ENCODE measurements at places on chromosomes 6 and 20.

- no peak for DNase-seq
Observed at GRCh38 chr6:16518265-16518664, 243.0 kb downstream of the ATXN1 start.

GRCh38 chr20:58810116-58810878, 40.4 kb downstream of the GNAS-AS1 start:
- DNase-seq, result no peak

DNA sequence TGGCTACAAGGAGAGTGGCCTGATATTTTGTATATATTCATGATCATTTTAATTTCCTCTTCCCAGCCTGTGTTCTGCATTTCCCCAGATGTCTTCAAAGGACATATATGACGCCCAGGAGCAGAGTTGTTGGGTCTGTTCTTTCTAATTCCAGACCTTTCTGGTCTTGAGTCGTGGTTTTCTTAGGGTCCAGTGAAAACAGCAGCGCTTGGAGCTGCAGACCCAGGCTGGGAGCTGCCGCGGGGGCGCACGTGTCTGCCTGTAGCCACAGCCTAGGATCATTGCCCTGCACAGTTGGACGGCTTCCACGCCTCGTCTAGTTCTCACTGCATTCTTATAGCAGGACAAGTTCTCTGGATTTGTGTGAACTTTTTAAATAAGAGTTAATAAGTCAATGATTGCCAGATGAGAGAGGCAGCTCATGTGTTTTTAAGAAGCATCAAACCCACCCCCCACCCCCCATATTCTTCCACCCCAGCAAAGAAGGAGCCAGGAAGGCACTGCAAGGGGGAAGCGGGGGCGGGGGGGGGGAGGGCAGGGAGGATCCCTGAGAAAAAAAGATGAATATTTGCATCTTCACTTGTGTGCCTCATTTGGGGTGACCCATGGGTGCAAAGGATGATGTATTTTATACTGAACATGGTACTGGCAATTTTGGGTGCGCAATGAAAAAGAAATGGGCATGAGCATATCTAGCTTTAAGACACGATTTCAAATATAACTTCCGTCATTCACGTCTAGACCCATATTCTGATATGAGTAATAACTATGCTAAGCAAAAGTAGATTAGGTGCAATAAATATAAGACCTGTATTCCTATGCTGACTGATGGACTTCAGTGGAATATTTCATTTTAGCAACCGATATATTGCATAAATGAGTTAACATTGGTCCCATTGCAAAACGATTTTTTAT, 160.0 kb downstream of the TBXT start:
- DNase-seq, result no peak

GRCh38 chr6:47852727-47853126, 70.9 kb downstream of the OPN5 start:
- DNase-seq, result no peak

- no peak for DNase-seq
Observed at GRCh38 chr20:19288636-19289035, 76.2 kb downstream of the SLC24A3 start.

All from stimulated activated CD4-positive, alpha-beta T cell treated with anti-CD3 and anti-CD28 coated beads, Interleukin-2, amount 100 ng/mL, for 48 hours (primary cell).